Stimulated activated effector memory CD8-positive, alpha-beta T cell treated with anti-CD3 and anti-CD28 coated beads, Interleukin-12 subunit alpha, Interleukin-12 subunit beta, amount 100 ng/mL, for 72 hours (primary cell): ENCODE measurements at places on chromosomes 16 and 17.

DNA sequence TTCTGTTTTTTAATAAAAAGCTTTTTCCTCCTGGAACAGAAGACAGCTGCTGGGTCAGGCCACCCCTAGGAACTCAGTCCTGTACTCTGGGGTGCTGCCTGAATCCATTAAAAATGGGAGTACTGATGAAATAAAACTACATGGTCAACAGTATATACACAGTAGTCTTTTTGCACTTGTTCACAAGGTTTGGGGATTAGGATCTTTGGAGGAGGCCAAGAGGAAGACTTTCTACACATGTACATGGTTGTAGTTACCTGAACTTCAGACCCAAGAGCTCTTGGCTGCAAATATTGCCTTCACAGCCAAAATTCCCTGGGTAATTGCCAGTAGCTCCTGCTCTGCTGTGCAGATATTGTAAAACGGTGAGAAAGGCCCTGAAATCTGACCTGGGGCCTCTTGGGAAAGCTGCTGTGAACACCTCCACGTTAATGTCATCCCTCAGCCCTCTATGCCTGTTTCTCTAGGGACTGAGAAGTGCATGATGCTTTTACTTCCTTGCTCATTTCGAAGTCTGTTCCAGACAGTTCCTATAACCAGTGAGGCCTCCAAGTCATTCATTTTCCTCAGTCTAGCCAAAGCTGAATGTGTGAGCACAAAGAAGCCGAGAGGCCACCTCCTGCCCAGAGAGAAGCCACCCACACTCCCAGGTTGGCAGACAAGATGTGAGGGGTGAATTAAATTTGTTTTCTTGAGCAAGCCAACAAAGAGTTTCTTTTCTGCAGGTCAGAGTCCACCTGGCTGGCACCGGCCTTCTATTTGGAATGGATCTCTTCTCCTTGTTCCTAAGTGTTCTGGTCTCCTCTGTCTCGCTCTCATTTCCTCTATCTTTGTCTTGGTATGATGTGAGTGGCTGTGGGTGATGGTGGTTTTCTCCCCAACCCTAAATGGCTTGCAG is 15.9 kb downstream of the ANKRD40 start:
- no peak for DNase-seq

- DNase-seq = no peak
These were observed 93.6 kb upstream of the GPR139 start for GRCh38 chr16:20167323-20167722.

- no peak for DNase-seq
These were observed 233.1 kb downstream of the CBLN1 start for GRCh38 chr16:49048557-49048956.

DNA sequence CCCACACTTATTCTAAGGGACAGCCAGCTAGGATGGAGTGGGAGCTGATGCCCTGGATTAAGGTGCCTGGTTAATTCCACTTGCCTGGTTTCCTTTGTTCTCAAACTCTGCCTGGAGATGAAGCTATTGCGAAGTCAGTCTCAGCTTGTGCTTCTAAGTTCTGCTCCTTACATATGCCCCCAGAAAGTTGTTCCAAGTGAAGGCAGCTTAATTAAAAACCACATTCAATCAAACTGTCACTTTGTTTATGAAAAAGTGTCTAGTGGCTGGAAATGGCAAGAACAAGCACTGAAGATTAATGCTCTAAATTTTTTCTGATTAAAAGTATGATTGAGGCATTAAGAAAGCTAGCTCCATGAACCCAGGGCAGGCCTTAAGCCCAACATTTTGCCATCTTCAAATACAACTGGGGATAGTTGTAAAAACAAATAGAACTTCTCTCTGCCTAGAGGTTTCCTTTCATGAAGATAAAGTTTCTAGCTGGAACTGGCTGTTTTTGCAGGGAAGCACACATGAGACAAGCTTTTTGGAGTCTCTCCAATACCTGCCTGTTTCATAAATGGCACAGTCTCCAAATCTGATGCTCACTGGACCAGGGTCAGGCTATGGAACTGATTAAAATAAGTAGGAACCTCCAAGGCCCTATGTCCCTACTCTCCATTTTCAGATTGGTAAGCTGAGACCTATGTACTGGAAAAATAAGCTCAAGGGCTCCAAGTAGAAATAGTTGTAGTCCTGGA is 100.9 kb downstream of the GRIN2A start:
- no peak for DNase-seq

DNA sequence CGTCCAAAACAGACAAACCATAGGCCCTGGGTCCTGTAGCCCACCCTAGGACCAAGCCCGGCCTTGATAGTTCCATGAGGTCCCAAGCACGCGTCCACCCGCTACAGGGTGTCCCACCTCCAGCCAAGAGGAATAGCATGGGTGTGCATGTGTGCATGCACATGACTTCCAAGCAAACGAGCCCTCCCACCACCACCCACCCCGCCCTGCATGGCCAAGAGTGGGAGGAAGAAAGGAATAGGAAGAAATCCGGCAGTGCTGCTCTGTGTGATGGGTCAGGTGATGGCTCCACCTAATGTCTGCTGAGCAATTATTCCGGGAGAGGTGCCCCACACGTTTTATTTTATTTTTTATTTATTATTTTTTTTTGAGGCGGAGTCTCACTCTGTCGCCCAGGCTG is 184.6 kb downstream of the ZNF423 start:
- no peak for DNase-seq

GRCh38 chr16:396199-396598 is 800 bp upstream of the NME4 start:
- no peak for DNase-seq

- no peak for DNase-seq
These were observed 68.1 kb upstream of the TMEM132E start for GRCh38 chr17:34511265-34511664.

DNA sequence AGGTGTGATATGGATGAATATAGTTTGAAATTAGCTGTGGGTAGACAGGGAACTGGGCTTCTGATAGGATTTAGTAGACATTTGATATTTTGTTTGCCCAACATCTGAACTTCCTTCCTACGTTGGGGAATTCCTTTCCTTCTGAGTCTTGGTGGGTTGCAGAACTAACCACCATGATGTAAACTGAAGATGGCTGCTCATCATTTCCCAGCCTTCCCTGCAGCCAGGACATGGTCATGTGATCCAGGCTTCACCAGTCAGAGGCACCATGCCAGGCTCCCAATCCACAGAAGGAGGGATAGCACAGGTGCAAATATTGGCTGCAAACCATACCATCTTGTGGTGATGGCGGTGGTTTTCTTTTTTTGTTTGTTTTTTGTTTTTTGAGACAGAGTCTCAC is 57.4 kb downstream of the EMP2 start:
- DNase-seq = no peak

- DNase-seq = no peak
These were observed 6.4 kb downstream of the PRKCB start for GRCh38 chr16:23842137-23842600.

DNA sequence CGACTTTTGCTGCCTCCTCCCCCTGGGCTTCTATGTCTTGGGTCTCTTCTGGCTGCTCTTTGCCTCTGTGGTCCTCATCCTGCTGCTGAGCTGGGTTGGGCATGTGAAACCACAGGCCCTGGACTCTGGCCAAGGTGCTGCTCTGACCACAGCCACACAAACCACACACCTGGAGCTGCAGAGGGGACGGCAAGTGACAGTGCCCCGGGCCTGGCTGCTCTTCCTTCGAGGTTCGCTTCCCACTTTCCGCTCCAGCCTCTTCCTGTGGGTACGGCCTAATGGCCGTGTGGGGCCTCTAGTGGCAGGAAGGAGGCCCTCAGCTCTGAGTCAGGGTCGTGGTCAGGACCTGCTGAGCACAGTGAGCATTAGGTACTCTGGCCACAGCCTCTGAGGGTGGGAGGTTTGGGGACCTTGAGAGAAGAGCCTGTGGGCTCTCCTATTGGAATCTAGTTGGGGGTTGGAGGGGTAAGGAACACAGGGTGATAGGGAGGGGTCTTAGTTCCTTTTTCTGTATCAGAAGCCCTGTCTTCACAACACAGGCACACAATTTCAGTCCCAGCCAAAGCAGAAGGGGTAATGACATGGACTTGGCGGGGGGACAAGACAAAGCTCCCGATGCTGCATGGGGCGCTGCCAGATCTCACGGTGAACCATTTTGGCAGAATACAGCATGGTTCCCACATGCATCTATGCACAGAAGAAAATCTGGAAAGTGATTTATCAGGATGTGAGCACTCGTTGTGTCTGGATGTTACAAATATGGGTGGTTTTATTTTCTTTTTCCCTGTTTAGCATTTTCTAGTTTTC is 2.3 kb downstream of the GP1BA start:
- no peak for DNase-seq

DNA sequence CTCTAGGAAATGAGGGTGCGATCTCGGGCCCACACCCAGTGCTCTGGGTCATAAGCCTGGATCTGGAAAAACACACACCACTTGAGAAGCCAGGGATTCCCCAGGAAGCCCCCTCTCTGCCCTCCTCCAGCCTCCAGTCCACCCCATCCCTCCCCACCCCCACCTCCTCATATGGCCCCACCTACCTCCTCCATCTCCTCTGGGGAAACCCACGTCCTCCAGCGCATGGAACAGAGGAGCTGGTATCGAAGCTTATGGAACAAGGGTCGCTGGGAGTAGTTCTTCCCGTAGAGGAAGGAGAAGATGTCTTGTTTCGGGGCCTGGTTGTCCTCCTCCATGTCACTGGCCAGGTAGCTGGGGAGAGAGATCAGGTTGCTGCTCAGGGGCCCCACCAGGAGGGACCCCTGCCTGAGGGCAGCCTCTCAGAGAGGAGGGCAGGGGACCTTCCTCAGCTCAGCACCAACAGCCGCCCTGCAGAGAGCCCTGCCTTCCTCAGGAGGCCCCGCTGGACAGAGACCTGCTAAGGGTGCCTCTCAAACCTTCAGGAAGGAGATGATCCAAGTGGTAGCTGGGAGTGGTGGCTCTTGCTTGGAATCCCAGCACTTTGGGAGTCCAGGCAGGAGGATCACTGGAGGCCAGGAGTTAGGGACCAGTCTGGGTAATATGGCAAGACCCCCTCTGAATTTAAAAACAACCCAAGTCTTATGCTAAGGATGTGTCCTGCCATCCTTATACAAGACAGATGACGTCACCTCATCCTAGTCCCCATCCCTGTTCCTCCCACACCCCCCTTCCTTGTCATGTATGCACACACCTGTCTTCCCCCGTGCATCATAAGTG is 5.0 kb downstream of the SPDYE4 start:
- DNase-seq = no peak

DNA sequence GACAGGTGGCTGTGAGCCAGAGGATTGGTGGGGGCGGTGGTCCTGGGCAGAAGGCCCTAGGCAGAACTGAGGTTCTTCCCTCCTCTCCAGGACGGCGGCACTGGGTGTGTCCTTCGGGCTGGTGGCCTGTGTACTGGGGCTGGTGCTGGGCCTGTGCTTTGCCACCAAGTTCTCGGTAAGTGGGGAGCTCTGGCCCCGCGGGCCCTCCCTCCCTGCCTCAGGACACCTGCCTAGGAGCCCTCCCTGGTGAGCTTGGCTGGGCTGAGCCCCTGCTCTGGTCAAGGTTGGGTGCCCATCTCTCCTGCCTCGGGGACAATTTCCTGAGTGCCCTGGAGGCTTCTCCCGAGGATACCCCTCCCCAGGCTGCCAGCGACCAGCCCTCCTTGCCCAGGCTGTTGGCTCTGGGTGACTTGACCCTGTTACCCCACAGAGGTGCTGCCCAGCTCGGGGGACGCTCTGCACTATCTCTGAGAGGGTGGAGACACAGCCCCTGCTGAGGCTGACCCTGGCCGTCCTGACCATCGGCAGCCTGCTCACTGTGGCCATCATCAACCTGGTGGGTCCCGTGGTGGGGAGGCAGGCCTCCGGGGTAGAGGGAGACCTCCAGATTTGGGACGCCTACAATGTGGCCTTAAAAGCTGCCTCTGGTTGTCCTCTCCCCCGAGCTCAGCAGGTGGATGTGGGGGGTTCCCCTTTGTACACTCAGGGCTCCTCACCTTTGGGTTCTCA is 42.0 kb downstream of the ADCY7 start:
- DNase-seq = no peak

DNA sequence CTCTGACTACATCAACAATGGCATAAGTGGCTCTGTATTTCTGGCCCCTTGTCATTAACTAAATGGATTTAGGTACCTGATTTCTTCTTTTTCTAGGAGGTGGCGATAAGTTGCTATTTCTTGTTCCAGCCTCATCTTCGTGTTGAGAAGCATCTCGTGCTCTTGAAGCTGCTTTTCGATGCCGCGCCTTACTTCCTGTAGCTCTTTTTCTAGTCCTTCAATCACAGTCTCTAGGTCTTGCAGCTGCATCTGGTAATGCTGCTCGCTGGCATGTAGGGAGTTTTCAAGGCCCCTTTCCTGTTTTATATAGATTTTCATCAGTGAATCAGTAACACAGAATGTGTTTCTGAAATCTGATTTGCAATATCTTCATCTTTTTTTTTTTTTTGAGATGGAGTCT is 5.1 kb downstream of the KRT222 start:
- no peak for DNase-seq

DNA sequence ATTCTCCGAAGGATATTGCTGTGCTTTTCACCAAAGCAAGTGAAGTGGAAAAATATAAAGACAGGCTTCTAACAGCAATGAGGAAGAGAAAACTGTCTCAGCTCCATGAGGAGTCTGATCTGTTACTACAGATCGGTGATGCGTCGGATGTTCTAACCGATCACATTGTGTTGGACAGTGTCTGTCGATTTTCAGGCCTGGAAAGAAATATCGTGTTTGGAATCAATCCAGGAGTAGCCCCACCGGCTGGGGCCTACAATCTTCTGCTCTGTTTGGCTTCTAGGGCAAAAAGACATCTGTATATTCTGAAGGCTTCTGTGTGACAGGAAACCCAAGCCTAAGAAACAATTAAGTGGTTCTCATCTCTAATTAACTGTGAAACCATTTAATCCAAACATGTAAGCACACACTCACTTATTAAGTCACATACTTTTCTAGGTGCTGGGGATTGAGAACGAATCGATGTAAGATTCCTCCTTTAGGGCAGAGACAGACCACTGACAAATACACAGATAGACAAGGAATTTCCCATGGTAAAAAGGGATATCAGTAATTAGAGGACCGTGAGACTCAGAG is 22.8 kb downstream of the SLFN5 start:
- peak; percentile 30 for DNase-seq

DNA sequence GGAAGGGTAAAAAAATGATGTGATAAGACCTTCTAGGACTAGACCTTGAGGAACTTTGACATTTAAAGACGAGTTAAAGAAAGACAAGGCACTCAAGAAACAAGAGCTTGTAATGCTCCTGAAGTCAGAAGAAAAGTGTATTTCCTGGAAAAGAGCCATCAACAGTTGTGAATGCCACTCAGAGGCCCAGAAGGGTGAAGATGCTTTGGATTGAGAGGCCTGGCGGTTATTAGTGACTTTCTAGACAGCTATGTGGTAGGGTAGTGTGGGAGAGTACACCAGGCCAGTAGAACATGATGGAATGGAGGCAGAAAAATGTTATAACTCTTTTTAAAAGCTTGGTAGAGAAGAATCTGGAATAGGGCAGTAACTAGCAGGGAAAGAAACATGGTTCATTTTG is 34.1 kb upstream of the ANKFN1 start:
- no peak for DNase-seq

GRCh38 chr17:12627177-12627629 is 38.5 kb upstream of the MYOCD start:
- DNase-seq = no peak
